ENCODE measurements at places on chromosomes 2 and 18.

DNA sequence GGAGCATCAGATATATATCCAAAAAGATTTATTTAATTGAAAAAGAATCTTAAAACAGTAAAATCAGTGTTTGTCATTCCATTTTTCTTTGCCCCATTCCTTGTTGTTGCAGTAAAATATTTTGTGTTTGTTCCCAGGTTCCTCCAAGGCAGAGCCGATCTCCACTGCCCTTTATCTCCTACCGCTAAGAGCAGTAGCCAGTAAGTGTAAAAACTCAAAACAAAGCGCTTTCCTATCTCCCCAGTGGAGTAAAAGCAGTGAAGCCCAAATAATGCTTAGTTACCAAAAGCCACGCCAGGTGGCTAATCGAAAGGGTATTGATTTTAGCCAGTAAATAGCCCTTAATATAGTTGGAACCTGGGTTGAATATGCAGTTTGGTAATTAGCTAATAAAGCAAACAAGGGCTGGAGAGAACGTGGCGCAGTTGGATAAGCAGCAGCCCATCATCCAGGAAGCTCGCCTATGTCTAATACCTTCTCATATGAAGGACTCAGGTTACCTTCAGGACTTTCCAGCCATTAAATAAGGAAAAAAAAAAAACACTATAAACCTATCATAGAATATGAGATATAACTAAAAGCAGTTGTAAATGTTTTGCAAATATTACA is 12.4 kb upstream of the GPD2 start:
- DNase-seq = no peak

DNA sequence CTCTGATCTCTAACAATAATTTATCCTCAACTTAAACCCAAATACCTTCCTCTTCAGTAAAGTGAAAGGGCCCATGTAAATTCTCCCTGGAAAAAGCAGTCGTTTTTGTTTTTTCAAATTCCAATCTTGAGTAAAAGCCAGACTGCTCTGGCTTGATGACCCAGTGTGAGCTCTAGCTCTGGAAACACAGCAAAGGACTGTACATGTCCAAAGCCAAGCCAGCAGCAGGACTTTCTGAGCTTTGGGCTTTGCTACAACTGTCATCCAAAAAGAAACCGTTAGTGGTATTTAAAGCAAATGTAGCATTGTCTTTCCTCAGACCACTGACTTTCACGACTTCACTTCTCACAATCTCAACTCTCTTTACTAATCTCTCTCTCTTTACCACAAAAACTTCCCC is 25.4 kb downstream of the SH3YL1 start:
- no peak for DNase-seq

DNA sequence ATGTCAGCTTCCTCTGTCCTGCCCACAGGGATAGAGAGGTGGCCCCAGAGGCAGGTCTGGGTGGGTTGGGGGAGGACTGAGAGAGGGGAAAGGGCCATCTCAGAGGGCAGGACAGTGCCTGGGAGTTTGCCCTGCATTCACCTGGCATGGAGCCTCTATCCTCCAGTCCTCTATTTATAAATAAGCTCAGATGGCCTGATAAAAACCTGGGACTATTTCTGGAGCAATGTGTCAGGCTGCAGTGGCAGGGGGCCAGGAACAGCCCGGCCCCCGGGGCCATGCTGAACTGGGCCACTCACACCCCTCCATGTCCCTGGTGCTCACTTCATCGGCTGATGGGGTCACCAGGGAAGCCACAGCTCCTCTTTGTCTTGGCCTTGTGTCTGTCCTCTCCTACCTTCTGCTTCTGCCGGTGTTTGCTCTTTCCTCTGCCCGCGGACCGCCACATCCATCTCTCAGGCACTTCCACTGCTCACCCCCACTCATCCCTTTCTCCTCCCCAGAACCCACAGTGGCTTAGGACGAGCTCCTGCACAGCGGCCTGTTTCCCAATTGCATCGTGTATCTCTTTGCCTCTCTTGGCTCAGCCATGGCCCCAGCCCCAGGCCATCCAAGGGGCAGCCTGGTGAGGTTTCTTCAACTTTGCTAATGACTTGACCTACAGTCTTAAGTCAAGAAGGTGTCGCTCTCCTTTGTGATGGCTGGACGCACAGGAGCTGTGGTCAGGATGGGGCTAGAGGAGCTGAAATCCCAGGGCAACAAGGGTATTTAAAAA is 38.8 kb downstream of the SCTR start:
- DNase-seq = no peak

- no peak for DNase-seq
Measured at GRCh38 chr2:64114063-64114911, 29.9 kb downstream of the PELI1 start.

- DNase-seq = no peak
Measured at GRCh38 chr2:20214566-20215182, 10.3 kb downstream of the SDC1 start.

GRCh38 chr2:12256206-12256605 is 460.5 kb upstream of the TRIB2 start:
- no peak for DNase-seq

DNA sequence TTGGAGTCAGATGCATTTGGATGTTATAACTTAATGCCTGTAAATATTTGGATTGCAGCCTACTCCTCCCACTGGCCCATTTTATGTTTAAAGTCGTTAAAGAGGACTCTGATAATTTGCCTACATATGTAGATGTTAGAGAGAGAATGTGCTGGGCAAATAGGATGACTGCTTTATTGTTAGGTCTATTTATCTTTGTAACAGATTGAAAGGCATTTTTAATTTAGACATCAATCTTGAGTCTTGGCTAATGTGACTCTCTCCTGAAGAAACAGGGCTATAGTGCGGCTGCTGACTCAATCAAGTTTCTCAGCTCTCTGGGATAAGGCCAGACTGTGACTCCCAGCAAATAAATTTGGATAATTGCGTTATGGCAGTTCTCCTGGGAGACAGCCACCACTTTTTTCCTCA is 1101.4 kb downstream of the CBLN2 start:
- DNase-seq = no peak

DNA sequence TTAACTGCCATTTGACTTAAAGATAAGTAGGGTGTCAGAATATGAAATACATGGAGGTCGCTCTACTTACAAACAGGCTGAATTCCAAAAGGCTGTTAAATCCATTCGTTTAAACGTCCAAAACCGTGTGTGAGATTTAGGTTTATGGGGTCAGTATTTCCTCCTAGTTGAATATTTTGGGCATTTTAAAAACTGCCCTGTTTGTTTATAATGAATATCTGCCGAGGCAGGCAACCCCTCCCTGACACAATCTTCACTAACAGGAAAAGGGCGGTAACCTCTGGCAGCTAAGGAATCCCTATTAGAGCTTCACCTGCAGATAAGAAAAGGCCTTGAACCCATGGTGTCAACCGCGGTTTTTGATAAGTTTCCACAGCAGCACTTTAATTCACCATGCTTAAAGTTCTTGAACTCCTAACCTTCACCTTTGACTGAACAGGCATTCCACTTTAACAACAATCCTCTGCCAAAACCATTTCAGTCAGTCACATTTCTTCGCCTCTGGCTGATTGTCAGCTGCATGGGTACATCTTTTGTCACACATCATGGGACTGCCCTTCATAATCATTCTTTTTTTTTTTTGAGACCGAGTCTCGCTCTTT is 17.8 kb downstream of the TRAK2 start:
- DNase-seq = no peak

GRCh38 chr2:58030771-58031170 is 15.8 kb upstream of the VRK2 start:
- DNase-seq = no peak

DNA sequence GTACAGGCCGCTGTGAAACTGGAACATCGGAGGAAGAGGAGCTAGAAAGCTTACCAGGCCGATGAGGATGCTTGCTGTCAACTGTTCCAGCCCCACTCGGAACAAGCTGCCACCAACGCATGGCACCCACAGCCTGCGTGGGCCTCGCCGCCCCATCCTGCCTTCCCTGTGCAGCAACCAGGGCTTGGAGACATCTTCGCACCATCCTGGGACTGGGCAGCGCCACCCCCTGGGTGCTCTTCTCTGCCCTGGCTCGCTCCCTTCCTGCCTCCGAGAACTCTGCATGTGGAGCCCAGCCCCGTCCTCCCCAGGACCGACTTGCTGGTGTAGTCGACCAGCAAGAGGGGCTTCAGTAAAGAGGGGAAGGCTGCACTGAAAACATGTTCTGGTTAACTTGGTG is 10.8 kb downstream of the TMEM18 start:
- DNase-seq = no peak

GRCh38 chr18:48663096-48663930 is 124.5 kb downstream of the CTIF start:
- DNase-seq = no peak

GRCh38 chr2:60882971-60883753 is 1.8 kb downstream of the REL start:
- no peak for DNase-seq

GRCh38 chr18:10860928-10861327 is 288.4 kb downstream of the PIEZO2 start:
- no peak for DNase-seq

- no peak for DNase-seq
Measured at GRCh38 chr2:145055651-145056050, 535.7 kb upstream of the ZEB2 start.

DNA sequence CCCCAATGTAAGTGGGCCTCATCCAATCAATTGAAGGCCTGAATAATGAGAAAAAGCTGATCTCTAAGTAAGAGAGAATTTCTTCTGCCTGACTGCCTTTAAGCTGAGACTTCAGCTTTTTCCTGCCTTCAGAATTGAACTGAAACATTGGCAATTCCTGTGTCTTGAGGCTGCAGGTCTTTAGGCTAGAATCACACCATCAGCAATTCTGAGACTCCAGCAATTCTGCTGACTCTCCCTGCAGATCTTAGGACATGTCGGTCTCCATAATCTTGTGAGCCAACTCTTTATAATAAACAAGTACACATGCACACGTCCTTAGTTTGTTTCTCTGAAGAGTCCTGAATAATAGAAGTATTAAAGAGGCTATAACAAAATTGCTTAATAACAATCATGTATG is 209.1 kb downstream of the FSIP2 start:
- peak; percentile 4 for DNase-seq

- DNase-seq = peak; percentile 48
Measured at GRCh38 chr2:45595721-45596435, 15.2 kb downstream of the SRBD1 start.

- DNase-seq = no peak
Measured at GRCh38 chr2:234368861-234369261, 128.0 kb downstream of the ARL4C start.

GRCh38 chr18:38575023-38575422 is 1009.4 kb upstream of the CELF4 start:
- no peak for DNase-seq

GRCh38 chr18:80154293-80154692 is 45.2 kb downstream of the ADNP2 start:
- DNase-seq = no peak

DNA sequence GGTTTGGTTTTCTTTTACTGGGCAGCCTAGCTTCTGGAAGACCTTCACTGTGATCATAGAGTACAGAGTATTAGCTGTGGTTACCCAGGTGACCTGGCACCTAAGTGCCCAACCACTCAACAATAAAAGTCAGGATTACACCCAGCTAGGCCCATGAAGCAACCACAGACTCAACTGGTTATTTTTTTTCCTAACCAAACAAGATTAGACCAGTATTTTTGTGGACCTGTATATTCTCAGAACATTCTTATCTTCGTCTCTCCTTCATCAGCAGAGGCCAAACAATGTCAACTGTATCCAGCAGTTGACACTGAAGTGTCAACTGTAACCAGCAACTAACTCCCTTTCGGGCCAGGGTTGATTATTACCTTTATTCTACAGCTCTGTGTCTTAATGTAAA is 289.2 kb upstream of the SLC39A10 start:
- DNase-seq = no peak

- DNase-seq = no peak
Measured at GRCh38 chr18:34623557-34623956, 86.5 kb upstream of the DTNA start.

- DNase-seq = no peak
Measured at GRCh38 chr2:54261537-54261936, 5.5 kb upstream of the TSPYL6 start.

DNA sequence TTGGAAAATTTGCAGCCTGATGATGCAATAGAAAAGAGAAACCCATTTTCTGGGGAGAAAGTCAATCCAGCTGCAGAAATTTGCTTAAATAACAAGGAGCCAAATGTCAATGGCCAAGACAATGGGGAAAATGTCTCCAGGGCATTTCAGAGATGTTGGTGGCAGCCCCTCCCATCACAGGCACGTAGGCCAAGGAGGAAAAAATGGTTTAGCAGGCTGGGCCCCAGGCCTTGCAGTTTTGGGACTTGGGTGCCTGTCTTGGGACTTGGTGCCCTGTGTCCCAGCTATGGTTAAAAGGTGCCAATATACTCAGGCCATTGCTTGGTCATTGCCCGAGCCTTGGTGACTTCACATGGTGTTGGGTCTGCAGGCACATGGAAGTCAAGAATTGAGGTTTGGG is 368.2 kb downstream of the ERBB4 start:
- no peak for DNase-seq

- no peak for DNase-seq
Measured at GRCh38 chr2:108910011-108910431, 79.0 kb downstream of the EDAR start.

- DNase-seq = no peak
Measured at GRCh38 chr2:152394326-152394725, 59.4 kb downstream of the FMNL2 start.

DNA sequence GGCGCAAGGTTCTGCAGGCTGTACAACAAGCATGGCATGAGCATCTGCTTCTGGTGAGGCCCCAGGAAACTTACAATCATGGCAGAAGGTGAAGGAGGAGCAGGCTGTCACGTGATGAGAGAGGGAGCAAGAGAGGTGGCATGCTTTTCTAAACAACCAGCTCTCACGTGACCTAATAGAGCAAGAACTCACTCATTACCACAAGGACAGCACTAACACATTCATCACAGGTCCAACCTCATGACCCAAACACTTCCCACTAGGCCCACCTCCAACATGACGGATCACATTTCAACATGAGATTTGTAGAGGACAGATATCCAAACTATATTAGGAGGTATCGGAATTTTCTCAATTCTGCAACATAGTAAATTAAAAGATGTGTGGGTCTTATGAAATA is 108.8 kb upstream of the DLX2 start:
- no peak for DNase-seq

DNA sequence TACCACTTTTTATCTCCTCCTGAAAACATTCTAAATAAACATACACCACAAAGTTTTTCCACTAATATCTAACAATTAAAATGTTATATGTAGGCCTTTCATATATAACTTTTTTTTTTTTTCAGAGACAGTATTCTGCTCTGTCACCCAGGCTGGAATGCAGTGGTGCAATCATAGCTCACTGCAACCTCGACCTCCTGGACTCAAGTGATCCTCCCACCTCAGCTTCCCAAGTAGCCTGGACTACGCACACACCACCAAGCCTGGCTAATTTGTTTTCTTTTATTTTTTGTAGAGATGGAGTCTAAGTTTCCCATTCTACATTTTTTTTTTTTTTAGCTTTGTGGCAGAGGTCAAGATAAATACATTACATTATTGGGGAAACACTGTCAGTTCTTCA is 1612.6 kb upstream of the NXPH2 start:
- DNase-seq = no peak

- DNase-seq = no peak
Measured at GRCh38 chr2:216104691-216105090, 4.5 kb upstream of the XRCC5 start.

All from retinal pigment epithelial cell (primary cell).